ENCODE measurements at places on chromosomes 12 and 14.

DNA sequence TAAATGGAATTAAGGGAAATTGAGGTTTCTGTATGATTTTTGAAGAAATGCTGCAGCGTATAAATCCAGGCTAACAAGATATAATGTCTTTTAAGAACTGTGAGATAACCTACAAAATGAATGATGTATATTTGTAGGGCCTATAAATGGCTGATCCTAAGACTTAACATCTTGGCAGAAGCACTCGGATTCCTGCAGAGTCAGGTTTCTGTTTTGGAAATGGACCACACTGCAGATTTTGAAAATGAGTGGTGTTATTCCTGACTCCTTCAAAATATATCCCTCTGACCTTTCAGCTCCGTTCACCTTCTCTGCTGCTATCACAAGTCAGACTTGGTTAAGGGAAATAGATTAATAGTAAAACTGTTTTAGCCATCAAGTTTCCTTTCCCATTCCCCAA, 5.0 kb downstream of the TIGAR start:
- no peak for DNase-seq

DNA sequence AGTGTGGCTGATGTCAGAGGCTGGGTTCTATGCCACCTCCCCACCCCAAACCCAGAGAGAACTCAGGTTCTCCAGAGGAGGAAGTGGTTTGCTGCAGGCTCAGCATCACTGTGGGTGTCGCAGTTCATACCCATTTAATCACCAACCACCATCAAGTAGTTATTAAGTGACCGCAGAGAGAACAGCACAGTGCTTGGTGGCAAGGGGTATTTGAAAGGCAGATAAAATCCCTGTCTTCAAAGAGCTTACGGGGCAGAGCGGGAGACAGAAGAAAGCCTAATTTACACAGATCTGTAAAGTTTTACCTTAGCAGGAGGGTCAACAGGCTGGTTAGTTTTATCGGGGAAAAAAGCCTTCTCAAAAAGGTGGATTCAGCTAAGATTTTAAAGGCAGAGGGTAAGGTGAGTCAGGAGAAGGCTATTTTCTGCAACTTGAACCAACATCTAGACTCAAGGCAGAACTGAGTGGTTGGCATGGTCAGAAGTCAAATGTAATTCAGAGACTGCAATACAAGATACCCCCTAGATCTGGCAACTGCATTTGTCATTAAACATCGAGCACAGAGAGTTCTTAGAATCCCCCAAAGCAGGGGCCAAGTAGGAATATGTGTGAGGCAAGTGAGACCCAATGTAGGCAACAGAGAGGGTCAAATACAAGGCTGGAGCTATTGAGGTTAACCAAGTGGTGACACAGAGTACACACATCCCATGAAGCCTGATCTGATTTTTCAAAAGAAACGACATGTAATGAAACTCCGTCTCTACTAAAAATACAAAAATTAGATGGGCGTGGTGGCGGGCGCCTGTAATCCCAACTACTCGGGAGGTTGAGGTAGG, 13.2 kb downstream of the PXN start:
- peak; percentile 51 for DNase-seq

GRCh38 chr12:82730953-82731459, 44.3 kb downstream of the TMTC2 start:
- DNase-seq: no peak

DNA sequence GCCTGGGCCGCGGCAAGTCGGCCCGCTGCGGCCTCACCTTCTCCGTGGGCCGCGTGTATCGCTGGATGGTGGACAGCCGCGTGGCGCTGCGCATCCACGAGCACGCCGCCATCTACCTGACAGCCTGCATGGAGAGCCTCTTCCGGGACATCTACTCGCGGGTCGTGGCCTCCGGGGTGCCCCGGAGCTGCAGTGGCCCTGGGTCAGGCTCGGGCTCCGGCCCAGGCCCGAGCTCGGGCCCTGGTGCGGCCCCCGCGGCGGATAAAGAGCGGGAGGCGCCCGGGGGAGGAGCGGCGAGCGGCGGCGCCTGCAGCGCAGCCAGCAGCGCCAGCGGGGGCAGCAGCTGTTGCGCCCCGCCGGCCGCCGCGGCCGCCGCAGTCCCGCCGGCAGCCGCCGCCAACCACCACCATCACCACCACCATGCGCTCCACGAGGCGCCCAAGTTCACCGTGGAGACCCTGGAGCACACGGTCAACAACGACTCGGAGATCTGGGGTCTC, 226.2 kb upstream of the CRY1 start:
- no peak for DNase-seq

DNA sequence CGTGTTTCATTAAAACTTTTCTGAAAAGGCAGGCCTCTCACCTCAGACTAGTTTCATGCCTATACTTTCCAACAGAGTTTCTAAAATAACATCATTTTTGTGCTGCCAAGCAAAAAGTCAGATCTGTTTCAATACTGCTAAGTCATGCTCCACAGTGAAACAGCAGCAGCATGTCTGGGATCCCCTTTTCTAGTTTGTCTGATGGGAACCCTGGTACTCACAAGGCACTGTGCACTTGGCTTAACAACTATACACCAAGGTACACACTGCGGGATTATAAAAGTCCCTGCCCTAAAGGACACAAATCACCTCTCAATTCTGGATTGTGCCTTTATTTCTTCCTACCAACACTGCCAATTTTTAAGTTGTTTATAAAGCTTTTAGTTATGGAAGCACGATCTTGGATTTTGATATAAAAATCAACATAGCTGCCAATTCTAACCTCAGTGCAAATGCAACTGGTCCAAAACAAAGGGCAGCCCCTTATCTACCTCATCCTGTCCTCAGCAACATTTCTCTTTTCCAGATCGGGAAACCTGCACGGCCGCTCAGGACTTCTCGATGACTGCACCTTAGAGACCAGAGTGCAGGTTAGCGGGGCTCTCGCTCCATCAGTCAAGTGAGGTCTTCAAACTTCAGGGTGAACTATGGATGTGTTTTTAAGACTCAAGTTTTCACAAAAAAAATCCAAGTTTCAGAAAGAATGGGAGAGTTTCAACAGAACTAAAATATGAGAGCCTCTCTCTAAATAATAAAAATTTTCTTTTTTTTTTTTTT, 1.7 kb upstream of the EIF5 start:
- no peak for DNase-seq

DNA sequence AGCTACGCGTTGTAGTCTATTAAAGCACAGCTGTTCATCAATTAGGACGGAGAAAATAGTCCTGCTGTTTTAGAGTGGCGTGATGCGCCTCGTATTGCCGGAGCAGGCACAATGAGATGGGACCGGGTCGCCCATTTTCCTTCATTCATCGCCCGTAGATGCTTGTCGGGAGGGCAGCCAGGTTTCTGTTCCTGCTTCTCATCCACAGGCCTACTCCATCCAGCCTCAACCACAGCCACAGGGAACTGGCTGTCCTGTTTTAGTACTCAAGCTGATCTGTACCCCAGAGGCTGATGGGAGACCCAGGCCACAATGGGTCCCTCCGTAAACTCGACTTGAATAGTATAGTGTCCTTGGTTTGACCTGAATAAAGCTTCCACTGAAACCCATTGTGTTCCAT, 264.0 kb downstream of the VRK1 start:
- DNase-seq: no peak
